ENCODE measurements at places on chromosomes 4 and X. TPM values are rescaled to one million over a fixed set of nuclear protein-coding genes. Genes with fewer than 3 reads are reported as not detected.

The RPA4 gene
- total RNA-seq, result 0.20 TPM

The RNF175 gene
- not detected for total RNA-seq

The ARHGAP24 gene
- 44.7 TPM for total RNA-seq

The ERVMER34-1 gene
- total RNA-seq, result not detected

The RAB39B gene
- total RNA-seq, result 0.06 TPM

The LDB2 gene
- total RNA-seq, result 17.2 TPM

The NPY2R gene
- total RNA-seq, result 0.19 TPM
